ENCODE measurements at places on chromosomes 16 and 17.

- DNase-seq = no peak
Measured at GRCh38 chr17:31674717-31675349, 184.2 kb downstream of the COPRS start.

GRCh38 chr17:6070913-6071511 is 833 bp downstream of the WSCD1 start:
- no peak for DNase-seq

DNA sequence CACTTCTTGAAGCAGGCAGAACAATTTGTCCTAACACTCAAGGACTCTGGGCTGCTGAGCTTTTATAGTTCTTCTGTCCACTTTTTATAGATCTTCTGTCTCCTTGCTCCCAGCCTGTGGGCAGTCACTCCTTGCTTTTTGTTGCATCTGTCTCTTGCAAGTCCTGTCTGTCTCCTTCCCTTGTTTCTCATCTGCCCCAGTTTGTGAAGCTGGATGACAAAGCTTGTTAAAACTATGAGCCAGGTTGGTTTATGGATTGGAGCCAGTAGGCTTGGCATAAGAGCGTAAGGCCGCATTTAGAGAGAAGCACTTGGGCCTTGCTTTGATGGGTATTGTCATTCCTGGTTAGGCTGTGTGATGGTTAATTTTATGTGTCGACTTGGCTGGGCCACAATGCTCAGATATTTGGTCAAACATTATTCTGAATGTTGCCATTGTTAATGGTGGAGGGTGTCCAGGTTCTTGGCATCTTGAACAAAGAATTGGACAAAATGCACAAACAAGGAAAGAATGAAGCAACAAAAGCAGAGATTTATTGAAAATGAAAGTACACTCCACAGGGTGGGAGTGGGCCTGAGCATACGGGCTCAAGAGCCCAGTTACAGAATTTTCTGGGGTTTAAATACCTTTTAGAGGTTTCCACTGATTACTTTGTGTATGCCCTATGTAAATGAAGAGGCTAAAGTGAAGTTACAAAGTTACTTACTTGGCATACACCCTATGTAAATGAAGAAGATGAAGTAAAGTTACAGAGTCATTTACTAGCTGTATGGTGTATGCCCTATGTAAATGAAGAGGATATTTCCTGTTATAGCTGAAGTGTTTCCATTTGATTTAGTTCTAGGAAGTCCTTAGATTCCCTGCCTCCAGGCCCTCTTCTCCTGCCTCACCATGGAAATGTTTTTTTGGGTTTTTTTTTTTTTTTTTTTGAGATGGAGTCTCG is 8.0 kb upstream of the CPPED1 start:
- no peak for DNase-seq

DNA sequence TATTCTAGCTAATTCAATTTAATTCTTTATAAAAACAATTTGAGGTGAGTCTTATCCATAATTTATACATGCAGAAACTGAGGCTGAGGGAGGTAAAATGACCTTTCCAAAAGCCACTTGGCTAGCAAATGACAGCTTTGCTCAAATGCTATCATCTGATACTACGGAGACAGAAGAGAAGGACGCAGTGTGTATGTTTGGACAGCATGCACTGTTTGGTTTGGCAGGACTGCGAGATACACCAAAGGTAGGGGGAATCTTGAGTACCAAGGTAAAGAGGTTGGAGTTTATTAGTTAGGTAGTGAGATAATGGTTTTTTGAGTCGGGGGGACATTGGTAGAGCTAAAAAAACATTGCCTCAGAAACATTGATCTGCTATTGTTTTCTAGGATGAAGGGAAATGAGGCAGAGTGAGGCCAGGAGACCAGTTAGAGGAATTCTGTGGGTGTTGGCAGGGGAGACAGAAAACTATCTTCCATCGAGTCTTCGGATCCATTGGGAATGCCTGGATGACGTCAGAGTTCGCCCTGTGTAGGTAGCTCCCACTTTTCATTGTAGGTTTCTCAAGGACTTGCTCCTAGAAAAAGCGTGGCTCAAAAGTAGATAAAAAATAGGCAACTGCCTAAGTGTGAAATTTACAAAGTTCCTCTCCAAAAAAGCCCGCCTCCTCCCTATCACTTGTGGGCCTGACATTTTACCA is 2.5 kb upstream of the HS3ST4 start:
- no peak for DNase-seq

- DNase-seq = peak; percentile 31
Measured at GRCh38 chr17:12519956-12520594, 145.6 kb upstream of the MYOCD start.

- no peak for DNase-seq
Measured at GRCh38 chr17:41666237-41666641, 22.4 kb upstream of the EIF1 start.

DNA sequence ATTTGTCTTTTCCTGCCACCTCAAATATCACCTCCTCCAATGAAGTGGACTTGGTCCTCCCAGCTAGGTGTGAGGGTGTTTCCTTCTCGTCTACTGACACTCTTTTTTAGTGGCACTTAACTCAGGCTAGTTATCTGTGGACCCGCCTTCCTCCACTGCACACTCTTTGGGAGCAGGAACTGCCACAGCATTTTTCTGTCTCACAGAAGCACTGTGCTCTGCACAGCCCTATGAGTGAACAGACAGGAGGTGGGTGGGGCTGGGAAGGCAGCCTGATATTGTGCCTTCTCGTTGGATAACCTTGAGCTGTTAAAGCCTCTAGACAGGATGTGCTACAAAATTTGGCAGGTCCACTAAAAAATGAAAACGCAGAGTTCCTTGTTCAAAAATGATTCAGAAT is 31.9 kb upstream of the HOXB13 start:
- DNase-seq = no peak

GRCh38 chr17:43428524-43428923 is 29.7 kb downstream of the ARL4D start:
- no peak for DNase-seq

DNA sequence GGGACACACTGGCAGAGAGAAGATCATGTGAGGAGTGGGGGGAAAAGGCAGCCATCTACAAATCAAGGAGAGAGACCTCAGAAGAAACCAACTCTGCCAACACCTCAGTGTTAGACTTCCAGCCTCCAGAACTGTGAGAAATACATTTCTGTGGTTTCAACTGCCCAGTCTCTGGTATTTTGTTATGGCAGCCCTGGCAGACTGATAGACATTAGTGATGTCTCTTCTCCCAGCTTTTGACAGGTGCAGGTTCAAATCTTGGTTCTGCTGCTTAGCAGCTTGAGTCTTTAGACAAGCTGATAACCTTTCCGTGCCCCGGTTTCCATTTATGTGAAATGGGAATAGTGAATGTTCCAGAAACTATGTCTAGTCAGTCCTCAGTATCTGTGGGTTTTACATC is 199.5 kb downstream of the SNX29 start:
- DNase-seq = no peak

DNA sequence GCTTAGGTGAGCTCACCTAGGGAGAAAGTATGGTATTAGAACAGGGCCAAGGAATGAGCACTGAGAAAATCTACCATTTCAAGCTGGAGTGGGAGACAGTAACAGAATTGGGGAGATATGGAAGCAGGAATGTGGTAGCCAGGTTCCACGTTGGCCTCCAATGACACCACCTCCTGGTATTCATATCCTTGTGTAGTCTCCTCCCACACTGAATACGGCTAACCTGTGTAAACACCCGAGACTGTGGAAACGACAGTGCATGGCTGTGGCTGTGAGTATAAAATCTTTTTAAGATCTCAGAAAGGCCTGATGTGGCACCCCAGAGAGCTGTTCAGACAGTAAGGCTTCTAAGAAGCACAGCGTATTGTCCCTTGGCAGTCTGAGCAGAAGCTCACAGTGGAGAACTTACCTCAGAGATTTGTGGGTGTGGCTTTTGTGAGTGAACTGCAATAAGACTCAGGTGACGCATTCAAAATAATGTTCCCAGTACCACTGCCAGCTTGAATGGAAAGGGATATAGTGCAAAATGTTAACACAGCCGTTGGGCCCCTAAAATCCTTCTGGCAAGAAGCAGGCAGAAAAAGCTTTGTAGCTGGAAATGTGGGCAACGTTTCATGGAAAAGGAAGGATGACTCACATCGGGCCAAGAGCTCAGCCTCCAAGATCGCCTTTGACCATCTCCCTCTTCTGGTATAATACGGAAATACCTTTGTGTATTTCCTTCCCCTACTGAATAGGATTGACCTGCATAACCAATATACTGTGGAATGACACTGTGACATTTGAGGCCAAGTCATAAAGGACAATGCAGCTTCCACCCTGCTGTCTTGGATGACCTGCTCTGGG is 14.4 kb downstream of the SDR42E1 start:
- DNase-seq = peak; percentile 12

DNA sequence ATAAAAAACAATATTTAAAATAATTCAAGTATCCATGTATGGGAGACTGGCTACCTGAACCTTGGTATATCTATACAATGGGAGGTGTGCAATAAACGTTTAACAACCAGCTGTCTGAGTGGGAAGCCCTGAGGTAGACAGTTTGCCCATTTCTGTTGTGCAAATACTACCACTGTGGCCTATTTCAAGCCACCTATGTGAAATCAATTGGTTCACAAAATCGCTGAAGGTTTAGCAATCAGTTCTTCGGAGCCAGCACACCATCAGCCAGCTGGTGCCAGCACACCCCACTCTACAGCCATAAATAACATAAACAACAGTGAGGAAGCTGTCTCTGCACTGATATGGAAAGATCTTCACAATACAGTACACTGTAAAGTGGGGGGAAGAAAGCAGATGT is 46.7 kb upstream of the KDM8 start:
- no peak for DNase-seq

GRCh38 chr17:45334701-45335677 is 18.2 kb upstream of the MAP3K14 start:
- no peak for DNase-seq

DNA sequence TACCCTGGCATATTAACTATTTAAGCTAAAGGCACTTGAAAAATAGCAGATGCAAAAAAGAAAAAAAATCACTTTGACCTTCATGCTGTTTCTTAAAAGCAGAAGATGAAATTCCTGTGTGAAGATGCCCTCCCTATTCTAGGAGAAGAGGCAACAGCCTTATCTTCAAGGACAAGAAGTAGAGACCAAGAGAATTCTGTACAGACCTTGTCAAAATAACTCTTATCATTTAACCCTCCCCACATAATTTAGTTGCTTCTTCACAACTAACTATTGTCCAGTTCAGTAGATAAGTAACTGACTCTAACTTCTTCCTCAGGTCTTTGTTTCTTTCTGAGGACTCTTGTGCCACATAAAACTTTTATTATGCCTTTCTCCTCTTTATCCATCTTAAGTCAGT is 72.0 kb upstream of the MARCHF10 start:
- DNase-seq = no peak

DNA sequence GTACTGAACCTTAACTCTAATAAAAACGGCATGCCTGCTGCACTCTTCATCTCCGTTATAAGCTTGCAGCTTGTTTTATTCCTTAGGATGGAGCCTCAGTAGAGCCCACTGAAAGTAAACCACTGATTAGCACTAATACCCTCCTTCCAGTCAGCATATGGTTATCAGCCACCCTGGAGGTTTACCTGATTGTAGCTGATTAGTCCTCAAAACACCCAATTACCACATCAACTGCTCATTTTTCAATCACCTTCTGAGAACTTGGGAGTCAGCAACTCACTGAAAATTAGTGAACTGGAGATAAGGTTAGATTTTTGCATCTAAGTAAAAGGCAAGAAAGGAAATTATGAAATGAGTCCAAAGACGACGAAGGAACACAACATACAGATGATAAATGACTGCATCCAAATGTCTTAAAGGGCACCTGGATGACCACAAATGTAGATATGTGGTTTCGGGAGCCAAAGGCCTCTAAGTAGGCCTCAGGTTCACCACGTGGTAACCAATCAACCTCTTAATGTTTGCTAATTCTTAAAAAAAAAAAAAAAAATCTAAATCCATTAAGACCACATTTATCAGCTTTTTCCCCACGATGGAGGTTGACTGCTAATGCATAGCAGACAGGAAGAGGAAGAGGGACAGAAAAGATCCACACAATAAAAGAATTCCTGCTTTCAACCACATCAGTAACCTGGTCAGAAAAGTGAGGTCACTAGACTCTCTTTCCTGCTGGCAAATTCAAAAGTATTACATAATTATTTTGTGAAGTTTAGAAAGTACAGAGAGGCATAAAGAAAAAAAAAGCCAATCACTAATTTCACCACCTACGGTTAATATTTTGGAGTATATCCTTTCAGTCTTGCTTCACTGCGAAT is 28.0 kb downstream of the DCUN1D3 start:
- no peak for DNase-seq

GRCh38 chr17:54324813-54325212 is 502.1 kb downstream of the KIF2B start:
- no peak for DNase-seq

DNA sequence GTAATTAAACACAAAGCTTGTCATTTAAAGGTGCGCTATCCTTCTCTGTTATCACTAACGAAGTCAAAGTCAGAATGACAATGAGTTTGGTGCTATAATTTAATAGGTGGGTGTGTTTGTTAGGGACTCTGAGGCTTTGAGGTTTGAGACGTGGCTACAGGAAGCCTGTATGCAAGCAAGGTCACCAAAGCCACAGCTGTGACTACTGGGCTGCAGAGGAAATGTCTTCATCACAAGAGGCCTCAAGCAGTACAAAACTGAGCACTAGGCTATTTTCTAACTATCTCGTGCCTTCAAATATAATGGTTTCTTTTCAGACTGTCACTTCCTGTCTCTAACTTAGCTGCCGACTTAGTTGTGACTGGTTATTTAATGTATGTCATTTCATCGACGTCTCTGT is 141.2 kb downstream of the AATF start:
- no peak for DNase-seq

DNA sequence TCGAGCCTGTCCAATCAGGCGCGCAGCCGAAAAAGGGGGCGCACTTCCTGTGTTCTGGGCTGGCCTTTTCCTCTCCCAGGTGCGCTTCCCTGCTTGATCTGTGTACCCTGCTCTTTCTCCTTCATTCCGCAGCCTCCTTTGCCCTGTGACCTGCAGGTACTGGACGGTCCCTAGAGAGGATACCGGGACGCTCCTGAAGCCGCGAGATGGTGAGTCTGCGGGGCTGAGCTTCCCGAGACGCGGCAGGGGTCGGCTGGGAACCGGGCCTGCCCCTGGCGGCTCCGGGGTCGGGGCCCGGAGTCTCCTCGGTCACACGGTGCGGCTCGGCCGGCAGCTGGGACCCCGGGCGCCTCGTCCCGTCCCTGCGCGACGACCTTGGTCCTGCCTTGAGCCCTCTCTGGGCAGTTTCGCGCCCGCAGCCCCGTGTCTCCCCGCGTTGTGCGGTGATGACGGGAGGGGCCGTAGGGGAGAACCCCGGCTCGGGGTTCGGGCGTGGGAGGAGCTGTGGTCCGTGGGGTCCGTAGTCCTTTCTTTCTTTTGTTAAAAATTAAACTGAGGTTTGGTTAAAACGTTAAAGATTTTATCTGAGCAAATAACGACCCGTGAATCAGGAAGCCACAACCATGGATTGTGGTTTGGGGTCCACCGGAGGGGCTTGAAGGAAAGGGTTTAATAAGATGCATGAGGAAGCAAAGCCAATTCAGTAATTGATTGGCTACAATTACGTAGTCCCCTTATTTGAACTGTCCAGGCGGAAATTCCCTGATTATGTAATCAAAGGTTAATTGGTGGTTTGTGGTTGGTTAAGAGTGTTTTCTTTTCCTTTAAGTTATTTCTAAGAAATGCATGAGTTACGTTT is 172.8 kb upstream of the ZNF267 start:
- no peak for DNase-seq
